ENCODE measurements at places on chromosomes 2 and 18.

DNA sequence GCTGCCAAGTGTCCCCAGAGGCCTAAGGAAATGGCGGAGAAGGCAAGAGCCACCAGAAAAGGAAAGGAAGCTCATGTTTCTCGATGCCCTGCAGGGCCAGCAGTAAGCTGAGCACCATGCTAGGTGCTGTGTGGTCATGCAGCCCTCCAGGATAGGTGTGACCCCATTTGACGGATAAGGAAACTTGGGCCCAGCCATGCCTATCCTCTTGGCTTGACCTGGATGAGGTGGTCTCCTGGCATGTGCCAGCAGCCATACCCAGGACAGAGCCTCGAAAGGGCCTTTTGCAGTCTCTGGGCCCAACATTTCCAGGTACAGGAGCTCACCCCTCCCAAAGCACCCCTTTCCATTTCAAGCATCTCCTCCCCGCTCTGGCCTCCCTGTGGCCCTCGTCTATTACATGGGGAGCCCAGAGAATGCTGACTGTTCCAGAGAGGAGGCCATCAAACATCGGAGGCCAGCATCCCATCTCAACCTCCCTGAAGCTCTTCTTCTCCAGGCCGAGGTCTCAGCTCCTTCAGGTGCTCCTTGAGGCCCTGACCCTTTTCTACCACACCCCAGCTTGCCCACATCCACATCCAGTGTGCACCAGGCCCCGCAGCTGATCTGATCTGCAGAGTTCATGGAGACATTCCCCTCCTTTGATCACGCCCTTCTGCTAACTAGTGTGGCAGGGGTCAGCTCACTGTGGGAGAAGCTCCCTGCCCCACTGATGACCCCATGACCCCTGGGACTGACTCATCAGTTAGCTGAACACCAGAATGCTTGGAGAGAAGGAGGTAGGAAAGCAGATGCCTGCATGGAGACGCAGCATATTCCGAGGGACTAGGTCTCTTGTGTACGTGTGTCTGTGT, 208.4 kb downstream of the TNS1 start:
- no peak for DNase-seq

GRCh38 chr18:8685141-8685913, 20.0 kb upstream of the MTCL1 start:
- DNase-seq: no peak

DNA sequence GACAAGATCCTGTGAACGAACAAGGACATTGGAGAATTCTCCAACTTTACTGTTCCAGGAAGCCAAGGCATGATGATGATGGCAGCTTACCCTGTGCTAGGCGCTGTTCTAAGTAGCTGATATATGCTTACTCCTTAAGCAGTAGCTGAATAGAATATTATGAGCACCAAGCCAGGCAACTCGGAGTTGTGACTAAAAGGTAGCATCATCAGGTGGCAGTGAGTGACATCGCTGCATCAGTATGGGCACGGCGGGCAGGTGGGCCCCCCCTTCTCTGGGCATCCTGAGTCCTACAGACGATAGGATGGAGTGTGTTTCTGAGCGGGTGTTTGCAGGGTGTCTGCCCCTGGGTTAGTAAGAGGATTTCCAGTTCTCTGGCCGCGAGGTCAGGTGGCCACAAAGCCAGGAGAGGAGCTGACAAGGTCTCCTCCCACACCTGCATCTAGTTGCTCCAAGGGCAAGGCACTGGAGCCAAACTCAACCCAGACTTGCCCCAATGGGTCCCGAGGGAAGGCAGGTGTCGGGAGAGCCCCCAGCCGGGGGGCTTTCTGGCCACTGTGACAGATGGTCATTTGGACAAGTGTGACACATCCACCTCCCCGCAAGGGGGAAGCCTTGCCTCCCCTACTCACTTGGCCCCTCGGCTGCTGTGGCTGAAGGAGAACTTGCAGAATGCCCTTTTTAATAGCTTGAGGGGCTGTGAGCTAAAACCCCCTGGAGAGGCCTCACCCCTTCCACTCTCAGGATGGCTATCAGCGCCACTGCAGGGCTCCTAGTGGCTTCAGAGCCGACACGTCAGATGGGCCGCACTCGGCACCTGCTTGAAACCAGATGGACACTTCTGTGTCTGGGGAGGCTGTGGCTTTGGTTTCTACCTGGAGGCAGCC, 55.5 kb downstream of the CRACDL start:
- no peak for DNase-seq

DNA sequence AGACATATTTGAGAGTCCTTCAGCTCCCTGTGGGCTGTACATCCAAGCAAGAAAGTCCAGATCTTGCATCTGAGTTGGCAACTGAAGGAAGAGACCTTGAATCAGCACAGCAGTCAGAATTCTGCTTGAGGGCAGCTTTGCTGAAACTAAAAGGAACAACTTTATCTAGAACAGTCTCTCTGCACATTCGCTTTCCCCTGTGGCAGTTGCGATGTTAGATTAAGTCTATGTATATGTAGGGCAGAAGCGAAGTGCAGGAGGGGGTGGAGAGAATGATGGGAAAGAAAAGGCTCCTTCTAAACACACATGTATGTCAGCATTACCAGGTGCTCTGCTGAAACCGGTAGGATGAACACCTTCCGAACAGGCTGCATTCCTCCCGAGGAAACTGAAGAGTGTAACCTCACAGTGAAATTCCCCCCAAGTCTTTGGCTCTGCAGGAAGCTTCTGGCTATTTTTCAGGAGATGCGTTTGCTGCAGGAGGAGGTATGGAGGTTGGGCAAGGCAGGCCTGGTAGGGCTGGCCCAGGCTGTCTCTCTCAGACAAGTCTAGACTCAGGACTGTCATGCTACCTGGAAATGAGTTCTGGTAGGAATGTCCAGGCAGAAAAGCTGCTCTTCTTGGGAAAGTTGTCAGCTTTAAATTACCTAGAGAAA, 70.0 kb upstream of the ATL2 start:
- no peak for DNase-seq

DNA sequence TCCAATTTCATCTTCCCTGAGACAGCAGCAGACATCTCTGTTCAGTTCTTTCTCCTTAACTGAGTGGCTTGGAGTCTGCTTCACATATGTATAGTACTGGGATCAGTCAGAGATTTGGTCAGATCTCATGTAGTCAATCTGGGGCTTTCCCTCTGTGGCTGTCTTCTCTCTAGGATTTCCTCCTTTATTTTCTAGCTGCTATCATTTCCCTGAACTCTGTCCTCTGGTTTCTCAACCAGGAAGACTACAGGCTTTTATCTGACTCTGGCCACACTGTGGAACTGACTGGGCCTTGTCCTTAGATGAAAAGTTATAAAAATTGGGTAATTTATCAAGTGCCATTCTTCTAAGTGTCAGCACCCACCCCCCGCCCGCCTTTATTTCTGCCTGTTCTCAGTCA, 121.0 kb downstream of the RAPGEF4 start:
- DNase-seq: no peak

GRCh38 chr2:177921726-177922125, 150.9 kb downstream of the PDE11A start:
- DNase-seq: no peak

GRCh38 chr2:240162531-240162930, 22.1 kb upstream of the OTOS start:
- no peak for DNase-seq

- DNase-seq: no peak
Observed at GRCh38 chr18:75336767-75337166, 90.7 kb downstream of the SMIM21 start.

- DNase-seq: no peak
Observed at GRCh38 chr2:74648009-74648443, at the start of gene M1AP. M1AP (minus strand) TSS chr2:74648330; CDS start chr2:74640275, 8,055 bp downstream.

- DNase-seq: no peak
Observed at GRCh38 chr2:96727431-96727830, 12.4 kb downstream of the LMAN2L start.

- DNase-seq: no peak
Observed at GRCh38 chr2:38215522-38215921, 139.6 kb upstream of the CYP1B1 start.

- DNase-seq: peak; percentile 62
Observed at GRCh38 chr18:35407871-35408481, 30.8 kb upstream of the ZNF396 start.

GRCh38 chr2:227413371-227413770, 25.6 kb upstream of the SCYGR1 start:
- no peak for DNase-seq

DNA sequence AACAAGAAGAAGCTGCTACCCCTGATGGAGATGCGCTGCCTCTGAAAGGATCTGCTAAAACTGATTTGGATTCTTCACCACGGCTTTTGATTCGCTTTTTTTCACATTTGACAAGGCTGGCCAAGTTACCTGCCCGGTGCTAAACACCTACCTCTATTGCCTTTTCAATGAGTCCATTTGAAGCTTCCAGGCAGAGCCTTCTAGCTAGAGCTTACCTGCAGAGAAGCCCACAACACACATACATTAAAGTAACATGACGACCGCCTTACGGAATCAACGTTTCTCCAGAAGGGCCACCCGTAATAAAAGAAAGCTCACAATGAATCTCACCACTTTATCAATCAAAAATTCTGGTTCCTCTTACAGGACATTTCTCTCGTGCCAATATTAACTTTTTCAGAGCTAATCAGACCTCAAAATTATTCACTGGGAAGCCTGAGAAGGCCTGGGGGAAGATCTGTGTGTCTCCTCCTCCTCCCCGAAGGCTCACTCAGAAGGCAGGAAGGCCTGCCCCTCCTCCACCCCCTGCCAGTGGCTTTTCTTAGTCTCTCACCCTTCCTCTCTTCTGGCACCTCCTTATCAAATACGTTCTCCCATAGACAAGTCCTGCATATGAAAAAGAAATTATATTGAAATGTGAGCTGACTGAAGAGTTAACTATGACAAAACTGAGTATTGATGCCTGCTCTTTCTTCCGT, 171.0 kb downstream of the DNER start:
- DNase-seq: no peak

GRCh38 chr2:290090-290722, 2.3 kb upstream of the ALKAL2 start:
- no peak for DNase-seq

DNA sequence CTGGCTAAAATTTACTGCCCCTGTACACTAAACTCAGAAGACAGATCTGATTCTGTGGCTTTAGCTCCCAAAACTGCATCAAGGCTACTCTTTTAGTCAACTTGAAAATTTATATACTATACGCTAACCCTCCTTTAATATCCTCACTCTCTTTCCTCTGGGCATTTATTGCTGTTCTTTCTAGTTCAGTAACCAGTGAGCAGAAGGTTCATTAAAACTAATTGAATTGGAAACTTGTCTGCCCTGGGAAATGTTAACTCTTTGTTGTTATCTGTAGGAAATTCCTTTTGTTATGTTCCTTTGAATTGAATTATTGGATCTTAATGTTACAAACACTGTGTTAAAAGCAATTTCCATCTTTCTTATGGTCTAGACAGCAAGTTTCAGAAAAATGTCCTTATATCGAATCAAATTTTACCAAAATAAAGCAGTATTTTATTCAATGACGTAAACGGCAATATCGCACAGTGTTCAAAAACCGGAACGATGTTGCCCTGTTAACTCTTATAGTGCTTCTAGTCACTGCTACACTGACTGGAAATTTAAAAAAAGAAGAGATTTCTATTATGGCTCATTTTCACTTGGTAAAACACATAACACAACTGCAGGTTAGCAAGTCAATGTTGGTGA, 168.3 kb downstream of the NR4A2 start:
- DNase-seq: no peak

GRCh38 chr2:8537562-8538155, 144.2 kb upstream of the ID2 start:
- no peak for DNase-seq

DNA sequence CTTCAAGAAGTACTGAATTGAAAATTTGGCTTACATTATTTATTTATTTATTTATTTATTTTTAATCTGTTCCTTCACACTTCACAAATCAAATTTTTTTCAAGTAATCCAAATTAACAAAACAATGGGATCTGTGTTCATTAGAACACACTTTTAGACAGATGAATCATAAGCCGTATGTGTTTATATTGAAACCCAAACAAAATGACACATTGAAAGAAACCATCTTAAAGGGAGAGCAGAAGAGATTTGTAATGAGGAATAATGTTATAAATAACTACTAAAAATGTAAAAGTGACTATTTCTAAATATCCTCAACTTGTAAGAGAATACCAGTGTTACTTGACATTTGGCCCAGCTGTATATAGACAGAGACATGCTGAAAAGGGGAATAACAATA, 991.0 kb upstream of the CHAC2 start:
- no peak for DNase-seq

- no peak for DNase-seq
Observed at GRCh38 chr2:71498261-71498701, 44.9 kb downstream of the DYSF start.

DNA sequence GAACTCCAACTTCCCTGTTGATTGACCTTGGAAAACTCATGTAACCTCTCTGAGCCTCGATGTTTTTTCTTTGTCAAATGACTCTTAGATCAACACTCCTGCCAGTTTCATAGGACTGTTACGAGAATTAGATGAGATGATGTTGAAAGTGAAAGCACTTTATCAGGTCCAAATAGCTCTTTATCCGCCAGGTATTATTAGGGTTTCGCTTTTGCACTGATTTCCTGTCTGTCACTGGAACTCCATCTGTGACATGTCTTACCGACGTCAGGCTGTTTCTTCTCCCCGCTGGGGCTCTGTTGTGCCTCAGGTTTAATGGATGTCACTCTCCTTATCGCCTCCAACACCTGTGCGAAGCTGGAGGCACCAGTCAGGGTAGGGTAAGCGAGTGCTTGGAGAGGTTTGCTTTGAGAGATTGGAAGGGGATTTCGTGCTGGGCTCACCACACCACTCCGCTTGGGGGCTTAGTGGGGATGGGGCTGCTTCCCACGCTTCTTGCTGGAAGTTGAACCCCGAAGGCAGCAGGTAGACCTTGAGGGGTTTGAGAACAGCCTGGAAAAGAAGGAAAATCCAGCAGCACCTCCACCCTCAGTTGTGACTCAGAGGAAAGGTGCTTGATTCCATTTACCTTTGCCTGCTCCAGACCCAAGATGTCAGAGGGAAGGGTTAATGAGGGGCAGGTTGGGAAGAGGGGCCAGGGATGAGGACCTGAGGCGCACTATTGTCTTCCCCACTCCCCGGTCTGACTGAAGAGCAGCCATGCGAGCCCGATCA, 4.3 kb downstream of the GAD1 start:
- DNase-seq: no peak

GRCh38 chr2:216318521-216318874, 53.8 kb downstream of the MARCHF4 start:
- DNase-seq: no peak

DNA sequence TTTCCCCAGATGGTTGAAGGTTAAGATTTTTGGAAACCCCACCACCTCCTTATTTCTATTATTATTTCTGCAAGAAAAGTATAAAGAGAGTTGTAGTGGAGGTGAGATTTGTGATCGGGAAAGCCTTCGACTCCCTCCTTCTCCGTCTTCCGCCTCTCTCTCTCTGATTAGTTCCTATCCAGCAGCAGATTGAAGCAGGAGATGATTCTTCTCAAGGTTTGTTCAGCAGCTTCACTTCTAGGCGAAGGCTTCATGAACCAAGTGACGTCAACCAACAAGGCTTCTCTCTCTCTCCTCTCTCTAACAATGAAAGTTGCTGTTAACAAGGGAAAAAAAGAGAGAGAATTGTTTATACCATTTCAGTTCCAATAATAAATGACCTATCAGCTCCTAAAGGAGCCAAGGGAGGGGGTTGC, at the start of gene BAZ2B:
Gene BAZ2B, minus strand, starts transcription at position 263 of the 416 bp plus-strand sequence. CDS start 137,829 bp downstream, outside the sequence.
- no peak for DNase-seq

- no peak for DNase-seq
Observed at GRCh38 chr2:103959174-103960128, 894.5 kb upstream of the POU3F3 start.
